NCI-H526 treated with DMSO at 0.1 percent for 48 hours (cell line): ENCODE measurements at places on chromosomes 3 and 15.

DNA sequence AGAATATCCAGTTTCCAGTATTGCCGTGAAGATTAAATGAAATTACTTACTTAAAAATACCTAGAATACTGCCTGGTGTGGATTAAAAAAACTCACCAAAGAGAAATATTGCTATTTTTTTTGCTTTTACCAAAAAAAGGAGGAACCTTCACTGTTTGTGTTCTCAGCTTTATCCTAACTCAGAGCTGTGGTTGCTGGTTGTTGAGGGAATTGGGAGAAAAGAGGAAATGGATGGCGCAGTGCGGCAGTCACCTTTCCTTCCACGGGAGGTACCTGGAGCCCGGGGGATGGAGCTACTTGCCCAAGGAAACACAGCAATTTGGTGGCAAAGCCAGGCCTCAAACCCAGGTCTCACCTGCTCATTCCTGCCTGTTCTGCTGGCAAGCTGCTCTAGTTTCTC lies 270.3 kb downstream of the RPLP1 start:
- DNase-seq, result no peak

DNA sequence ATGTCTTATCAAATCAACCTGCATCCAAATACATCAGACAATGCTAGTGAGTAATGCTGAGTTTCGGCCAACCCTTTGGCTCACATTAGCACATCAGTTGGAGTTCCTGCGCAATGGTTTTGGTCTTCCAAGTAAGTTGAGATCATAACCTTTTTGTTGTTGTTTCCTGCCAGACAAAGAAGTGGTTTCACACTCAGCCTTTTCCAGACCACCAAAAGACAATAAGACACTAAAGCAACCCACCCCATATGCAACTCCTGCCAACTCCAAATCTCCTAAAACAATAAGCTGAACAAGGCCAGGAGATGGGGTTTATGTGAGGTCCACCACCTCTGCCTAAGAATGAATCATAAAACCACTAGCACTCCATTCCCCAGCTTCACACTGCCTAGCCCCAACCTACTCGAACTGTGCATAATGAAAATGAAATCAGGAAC lies 177.0 kb downstream of the ERC2 start:
- DNase-seq, result no peak

GRCh38 chr3:77328690-77329089 lies 288.8 kb downstream of the ROBO2 start:
- no peak for DNase-seq

GRCh38 chr3:185488465-185488864 lies 10.4 kb downstream of the TMEM41A start:
- DNase-seq, result no peak

- no peak for DNase-seq
These were observed 121.9 kb upstream of the POU1F1 start for GRCh38 chr3:87398168-87398801.

DNA sequence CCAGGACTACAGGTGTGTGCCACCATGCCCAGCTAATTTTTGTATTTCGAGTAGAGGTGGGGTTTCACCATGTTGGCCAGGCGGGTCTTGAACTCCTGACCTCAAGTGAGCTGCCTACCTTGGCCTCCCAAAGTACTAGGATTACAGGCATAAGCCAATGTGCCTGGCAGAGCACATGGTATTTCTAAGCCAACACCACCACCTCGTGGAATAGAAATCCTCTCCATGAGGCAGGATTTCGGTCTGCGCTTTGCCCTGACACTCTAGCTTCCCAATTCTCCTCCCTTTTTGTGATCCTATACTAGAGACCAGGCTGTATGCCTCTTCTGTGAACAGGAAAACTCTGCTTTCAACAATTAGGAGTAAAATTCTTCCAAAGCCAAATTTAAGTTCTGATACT lies 372.2 kb downstream of the VGLL3 start:
- no peak for DNase-seq
